Endothelial cell of umbilical vein (primary cell): ENCODE measurements at places on chromosomes 16 and 17.

DNA sequence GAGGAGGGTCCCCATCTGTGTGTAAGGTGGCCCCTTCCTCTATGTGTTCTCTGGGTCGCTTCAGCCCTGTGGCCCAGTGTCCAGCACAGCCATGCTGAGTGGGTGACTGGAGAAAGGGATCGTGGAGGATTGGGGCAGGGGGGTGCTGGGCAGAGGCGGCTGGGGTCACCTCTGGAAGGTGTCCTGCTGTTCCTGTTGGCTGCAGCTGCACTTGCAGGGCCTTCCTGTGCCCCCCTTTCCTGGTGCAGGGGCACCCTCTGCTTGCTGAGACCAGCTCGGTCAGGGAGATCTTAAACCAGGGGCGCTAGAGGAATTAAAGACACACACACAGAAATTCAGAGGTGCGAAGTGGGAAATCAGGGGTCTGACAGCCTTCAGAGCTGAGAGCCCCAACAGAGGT, 11.1 kb downstream of the IL32 start:
- DNase-seq, result no peak

DNA sequence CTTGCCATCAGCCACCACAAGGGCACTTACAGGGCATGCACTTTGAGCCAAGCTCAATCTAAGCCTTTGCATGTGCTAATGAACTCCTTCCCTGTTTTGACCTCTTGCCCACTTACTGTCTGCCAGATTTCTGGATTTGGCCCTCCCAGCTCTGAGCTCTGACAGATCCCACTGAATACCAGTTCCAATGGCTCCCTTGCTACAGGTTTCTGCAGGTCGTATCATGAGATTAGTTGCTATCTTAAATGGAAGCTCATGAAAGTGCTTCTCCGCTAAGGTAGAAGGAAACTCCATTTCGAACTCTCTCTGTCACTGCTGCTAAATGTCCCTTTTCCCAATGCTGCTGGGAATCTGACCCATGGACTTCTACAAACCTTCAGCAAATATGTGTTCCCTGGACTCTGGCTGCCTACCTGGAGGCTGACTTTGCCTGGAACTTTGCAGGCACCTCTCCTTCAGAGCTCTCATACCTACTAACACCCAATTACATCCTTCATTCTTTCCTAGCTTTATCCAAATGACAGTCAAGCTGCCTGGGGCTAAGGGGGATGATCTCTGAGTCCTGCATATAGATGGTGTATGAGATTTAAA, 23.5 kb upstream of the TOB1 start:
- DNase-seq, result no peak

- DNase-seq, result no peak
Measured at GRCh38 chr16:22216191-22216831, 10.2 kb downstream of the EEF2K start.

- DNase-seq, result no peak
Measured at GRCh38 chr16:3482659-3483241, 12.5 kb downstream of the C16orf90 start.

DNA sequence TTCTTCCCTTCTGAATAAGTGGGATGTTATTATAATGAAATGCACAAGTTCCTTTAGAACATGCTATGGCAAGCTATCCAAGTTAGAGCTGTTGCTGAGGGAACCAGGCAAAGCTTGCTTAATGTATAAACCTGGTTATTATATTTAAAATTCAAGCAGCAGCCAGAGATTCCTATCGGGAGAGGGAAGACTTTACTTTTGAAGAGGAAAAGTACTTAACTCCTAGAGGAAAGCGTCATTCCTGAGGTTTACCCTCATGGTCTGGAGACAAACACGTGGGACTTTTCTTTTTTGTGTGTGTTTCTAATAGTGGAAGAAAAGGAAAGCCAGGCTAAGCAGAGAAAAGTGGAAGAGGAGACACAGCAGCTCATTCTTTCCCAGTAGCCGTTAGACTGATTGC, 39.9 kb upstream of the MYH10 start:
- no peak for DNase-seq

- DNase-seq, result no peak
Measured at GRCh38 chr17:5719976-5720375, 135.7 kb upstream of the NLRP1 start.

DNA sequence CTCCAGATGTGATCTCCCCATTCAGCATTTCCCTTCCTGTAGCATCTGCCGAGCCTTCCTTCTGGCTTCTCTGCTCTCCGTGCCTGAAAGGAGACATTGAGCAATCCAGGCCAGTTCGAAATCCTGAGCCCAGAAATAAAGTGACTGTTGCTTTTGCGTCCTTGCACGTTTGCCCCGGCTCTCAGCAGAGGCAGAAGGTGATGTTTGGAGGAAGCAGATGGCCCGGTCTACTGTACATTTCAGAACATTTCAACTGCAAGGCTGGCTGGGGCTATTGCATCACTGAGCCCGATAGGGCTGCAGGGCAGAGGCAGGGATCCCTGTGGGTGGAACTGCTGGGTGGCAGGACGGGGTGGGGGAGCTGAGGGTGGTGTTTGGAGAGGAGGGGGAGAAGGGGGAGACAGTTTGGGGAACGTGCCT, 29.4 kb downstream of the IRF8 start:
- DNase-seq, result no peak

DNA sequence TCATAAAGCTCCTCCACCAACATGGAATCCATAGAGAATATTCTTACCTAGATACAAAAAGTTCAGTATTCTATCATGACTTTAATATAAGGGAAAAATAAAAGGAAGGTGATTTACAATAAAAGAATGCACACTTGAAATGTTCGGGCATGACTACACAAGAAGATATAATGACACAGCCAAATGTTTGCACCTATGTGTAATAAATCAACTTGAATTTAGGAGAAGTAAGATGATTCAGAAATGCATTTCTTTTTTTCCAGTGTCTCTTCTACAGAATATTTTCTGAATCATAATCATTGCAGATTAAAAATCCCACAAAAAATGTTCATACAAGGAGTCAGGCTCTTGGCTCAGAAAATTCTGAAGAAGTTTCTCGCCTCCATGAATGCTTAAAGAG, 404.0 kb upstream of the HSBP1 start:
- DNase-seq, result no peak

DNA sequence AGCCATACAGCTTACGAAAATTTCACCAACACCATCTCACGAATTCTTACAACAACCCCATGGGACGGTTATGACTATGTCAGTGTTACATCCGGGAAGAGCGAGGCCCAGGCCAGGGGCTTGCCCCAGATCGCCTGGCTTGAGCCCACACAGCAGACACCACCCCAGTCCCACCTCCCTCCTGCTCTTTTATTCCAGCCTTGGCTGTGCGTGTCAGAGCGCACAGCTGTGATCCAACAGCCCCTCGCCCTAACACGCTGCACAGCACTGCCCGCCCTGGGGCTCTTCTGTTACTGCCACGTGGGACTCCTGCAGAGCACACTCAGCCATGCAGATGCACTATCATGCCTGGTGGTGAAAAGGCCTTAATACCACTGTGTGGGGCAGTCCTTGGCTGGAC, 127.9 kb downstream of the ENGASE start:
- DNase-seq, result no peak

DNA sequence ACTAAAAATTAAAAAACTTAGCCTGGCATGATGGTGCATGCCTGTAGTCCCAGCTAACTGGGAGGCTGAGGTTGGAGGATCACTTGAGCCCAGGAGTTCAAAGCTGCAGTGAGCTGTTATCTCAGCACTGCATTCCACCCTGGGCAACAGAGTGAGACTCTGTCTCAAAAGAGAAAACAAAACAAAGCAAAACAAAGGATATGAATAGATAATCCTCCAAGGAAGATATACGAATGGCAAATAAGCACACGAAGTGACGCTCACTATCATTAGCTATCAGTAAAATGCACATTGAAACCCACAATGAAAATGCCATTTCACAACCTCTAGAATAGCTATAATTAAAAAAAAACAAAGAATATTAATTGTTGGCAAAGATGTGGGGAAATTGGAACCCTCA, 386.2 kb upstream of the CCL2 start:
- no peak for DNase-seq

GRCh38 chr17:246226-246625, 64.8 kb upstream of the DOC2B start:
- no peak for DNase-seq

GRCh38 chr17:73268582-73269328, 7.1 kb upstream of the CPSF4L start:
- no peak for DNase-seq

GRCh38 chr17:8369944-8370343, 6.6 kb downstream of the KRABD2 start:
- no peak for DNase-seq

DNA sequence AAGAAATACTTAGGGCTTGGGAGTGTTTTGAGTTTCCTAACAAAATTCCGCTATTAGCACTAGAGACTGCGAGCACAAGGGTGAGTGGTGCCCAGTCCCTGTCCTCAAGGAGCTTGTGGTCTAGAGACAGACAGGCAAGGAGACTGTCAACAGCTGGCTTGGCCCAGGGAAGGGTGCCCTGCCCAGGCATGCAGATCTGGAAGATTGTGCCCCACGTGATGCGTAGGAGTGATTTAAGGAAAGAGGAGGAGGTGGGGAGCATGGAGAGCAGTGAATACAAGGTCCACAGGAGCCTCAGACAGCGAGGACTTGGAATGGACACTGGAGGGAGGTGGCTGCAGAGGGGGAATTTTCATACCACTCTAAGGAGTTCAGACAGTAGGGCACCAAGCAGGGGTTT, 25.0 kb downstream of the SCPEP1 start:
- DNase-seq, result no peak

- no peak for DNase-seq
Measured at GRCh38 chr16:89117975-89118289, 24.3 kb downstream of the ACSF3 start.

DNA sequence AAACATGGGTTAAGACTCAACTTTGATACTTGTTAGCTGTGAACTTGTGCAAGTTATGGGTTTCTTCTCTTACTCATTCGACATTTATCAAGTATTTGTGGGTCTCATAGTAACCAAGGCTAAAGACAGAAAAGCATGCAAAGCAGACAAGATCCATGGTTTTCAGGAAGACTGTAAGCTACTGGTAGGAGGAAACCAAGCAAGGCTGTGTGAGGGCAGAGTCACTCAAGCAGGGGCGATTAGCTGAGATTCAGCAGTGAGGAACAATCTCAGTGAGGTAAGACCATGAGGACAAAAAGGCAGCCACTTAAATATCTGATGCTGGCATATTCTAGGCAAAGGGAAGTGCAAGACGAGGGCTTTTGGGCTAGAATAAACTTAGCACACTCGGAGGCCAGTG, 29.5 kb downstream of the MBTD1 start:
- no peak for DNase-seq

DNA sequence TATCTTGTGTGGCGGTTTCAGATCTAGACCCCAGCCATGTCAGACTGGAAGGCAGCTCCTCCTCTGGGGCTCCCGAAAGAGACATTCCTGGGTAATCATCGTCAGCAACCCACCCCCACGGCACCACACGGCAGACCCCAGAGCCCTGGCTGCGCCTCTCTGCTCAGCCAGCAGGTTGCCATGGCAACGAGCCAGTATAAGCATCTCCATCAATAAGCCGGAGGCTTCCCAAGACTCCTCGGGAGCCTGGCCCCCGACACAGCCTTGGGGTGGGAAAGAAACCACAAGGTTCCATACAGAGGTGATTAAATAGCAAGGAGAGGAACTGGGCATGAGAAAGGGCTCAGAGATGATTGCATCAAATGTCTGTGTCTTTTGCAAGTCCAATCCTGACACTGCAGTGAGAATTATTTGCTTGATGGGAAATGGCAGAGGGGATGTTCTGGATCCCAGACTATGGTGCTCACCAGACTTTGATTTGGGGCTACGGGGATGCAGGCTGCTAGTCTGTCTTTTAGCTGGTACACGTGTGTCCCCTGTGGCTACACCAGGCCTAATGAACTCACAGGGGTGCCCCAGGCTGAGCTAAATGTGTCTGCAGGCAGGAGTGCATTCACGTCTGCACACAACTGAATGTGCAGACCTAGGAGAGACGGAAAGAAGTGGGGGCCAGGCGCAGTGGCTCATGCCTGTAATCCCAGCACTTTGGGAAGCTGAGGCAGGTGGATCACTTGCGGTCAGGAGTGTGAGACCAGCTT, 320.5 kb upstream of the TNRC6C start:
- DNase-seq, result no peak

GRCh38 chr17:48378708-48379392, 51.2 kb downstream of the SKAP1 start:
- DNase-seq, result no peak

DNA sequence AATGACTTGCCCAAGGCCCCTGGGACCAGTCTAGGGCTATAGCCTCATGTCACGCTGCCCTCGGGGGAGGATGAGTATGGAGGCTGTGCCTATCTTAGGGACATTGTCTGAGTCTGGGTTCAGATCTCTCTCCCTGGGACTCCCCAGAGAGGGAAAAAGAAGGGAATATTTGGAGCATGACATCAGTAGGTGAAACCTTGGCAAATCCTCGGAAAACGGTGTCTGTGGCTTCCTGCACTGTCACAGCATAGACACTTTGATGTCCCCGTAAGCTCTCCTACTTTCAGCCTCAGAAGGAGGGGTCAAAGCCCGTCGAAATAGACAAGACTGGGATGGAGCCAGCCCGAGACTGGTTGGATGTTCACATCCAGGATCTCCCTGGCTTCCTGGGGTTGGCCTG, 11.3 kb downstream of the MEOX1 start:
- DNase-seq, result no peak

DNA sequence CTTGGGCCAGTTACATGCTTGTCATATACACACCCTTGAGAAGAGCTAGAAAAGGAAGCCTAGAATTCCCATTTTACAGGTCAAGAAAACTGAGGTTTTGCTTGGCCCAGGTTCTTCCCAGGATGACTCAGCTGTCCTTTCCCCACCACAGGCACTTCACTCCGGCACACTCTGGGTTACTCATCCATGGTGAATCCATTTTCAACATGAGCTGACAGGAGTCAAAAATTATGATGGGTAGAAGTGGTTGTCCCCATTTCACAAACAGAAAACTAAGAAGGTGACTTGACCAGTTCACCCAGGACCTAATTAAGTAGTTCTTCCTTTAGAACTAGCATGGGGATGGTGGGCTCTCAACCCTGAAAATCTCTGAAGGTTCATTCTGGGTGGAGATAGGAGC, 67.2 kb downstream of the USP22 start:
- no peak for DNase-seq

- no peak for DNase-seq
Measured at GRCh38 chr17:40310882-40311391, 2.0 kb downstream of the RARA start.

DNA sequence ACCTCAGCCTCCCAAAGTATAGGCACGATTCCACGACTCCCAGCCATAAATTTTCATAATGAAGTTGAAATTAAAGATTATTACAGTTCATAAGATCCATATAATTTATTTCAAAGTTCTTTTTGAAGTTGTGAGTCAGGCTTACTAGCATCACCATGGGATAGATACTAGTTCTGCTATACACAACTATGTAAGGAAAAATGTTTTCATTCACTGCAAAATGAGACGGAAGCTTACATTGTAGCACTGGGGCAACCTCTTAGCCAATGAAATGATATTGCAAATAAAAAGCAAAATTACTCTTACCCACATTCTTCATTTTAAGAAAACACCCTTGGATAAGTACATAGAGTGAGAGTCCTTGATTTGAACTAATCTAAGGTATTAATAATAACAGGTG, 18.8 kb upstream of the MARCHF10 start:
- DNase-seq, result no peak

GRCh38 chr17:2253768-2254406, 49.7 kb downstream of the SMG6 start:
- no peak for DNase-seq

- DNase-seq, result no peak
Measured at GRCh38 chr16:79834720-79835119, 234.2 kb upstream of the MAF start.
